ENCODE measurements at places on chromosomes 5 and 9.

GRCh38 chr5:1174122-1174936 is 27.1 kb upstream of the SLC6A19 start:
- peak; percentile 36 for DNase-seq

GRCh38 chr5:165859251-165859650 is 2353.8 kb downstream of the MAT2B start:
- no peak for DNase-seq

GRCh38 chr9:2355697-2355983 is 265.9 kb upstream of the VLDLR start:
- no peak for DNase-seq

DNA sequence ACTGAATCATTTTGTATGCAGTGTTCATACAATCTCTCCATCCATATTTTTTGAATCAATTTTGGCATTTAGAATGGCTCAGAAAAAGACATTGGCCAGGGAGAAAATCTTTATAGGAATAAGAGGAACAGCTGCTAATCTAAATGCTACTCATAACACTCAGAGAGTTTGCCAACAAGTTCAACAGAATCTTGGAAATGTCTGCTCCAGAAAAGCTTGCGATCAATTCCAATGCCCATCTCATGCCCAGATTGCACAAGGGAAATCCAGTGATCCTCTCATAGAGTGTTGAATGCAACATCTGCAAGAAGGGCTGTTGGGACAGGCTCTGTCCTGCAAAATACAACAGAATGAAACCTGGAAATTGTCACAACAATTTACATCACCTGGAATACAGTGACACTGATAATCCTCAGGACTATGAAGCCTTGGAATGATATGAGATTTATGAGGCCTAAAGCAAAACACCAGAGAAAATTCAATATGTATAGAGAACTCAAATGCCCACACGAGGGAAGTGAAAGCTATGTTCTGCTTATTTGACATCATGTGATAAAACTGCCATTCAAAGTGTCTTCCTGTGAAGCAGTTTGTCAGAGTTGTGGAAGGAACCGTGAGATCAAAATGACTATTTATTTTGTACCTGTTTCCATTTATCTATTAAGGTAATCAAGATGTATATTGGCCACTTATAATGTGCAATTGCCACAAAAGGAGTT is 190.1 kb downstream of the PARP8 start:
- no peak for DNase-seq

GRCh38 chr5:95686651-95687050 is 3.9 kb upstream of the SPATA9 start:
- DNase-seq: no peak

- DNase-seq: no peak
Observed at GRCh38 chr5:161410640-161411039, 135.9 kb downstream of the GABRB2 start.

GRCh38 chr5:136655468-136655867 is 290.1 kb upstream of the TRPC7 start:
- no peak for DNase-seq

DNA sequence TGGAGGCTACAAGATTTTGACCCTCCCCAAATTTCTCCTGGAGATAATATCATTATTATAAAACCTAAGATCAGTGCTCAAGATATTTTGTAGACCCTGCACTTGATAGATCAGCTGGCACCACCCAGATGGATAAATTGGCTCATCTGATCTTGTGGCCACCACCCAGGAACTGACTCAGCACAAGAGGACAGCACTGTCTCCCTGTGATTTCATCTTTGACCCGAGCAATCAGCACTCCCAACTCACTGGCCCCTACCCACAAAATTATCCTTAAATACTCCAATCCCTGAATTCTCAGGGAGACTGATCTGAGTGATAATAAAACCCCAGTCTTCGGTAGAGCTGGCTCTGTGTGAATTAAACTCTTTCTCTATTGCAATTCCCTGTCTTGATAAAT is 34.5 kb upstream of the TENT2 start:
- no peak for DNase-seq

All from activated T-cell treated with anti-CD3 and anti-CD28 coated beads, Interleukin-2, amount 50 U/mL, for 4 hours (primary cell).